ENCODE measurements at places on chromosomes 2 and 18.

- no peak for DNase-seq
Observed at GRCh38 chr2:84301717-84302116, 157.4 kb downstream of the SUCLG1 start.

- no peak for DNase-seq
Observed at GRCh38 chr2:238174701-238175100, 15.9 kb downstream of the ERFE start.

DNA sequence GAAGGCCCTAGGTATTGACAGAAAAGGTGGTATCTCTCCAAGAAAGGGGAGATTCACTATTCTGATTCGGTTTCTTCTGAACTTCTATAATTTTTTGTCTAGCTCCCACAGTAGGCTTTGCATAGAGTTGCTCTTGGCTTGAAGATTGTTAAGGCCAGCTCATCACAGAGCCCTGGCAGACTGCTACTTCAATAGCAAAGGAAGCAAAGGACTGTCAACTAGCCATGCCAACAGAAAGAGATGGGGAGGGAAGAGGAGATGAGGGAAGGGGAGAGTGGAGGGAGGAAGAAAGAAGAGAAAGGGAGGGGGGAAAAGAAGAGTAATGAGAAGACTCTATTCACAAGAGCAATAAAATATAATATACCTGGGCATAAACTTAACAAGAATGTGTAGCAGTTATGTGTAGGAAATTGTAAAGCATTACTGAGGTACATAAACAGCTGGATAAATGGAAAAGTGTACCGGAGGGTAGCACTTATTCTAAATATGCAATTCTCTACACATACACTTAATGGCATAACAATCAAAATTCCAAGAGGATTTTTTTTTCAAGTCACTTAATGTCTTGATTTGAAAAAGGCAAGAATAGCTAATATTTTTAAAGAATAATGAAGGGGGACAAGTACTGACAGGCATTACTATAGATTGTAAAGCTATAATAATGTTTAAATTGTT is 102.5 kb downstream of the LOXHD1 start:
- DNase-seq, result no peak

- peak; percentile 14 for DNase-seq
Observed at GRCh38 chr2:27212626-27213471, 781 bp upstream of the SLC5A6 start.

GRCh38 chr2:195500879-195501278 is 156.1 kb upstream of the SLC39A10 start:
- no peak for DNase-seq

- DNase-seq, result no peak
Observed at GRCh38 chr2:157271590-157272203, 14.2 kb downstream of the GALNT5 start.

- no peak for DNase-seq
Observed at GRCh38 chr2:218002845-218003180, at the start of gene TNS1. TSS of gene TNS1 (minus strand) at chr2:218002995. CDS start at chr2:218002872, 123 bp downstream.

DNA sequence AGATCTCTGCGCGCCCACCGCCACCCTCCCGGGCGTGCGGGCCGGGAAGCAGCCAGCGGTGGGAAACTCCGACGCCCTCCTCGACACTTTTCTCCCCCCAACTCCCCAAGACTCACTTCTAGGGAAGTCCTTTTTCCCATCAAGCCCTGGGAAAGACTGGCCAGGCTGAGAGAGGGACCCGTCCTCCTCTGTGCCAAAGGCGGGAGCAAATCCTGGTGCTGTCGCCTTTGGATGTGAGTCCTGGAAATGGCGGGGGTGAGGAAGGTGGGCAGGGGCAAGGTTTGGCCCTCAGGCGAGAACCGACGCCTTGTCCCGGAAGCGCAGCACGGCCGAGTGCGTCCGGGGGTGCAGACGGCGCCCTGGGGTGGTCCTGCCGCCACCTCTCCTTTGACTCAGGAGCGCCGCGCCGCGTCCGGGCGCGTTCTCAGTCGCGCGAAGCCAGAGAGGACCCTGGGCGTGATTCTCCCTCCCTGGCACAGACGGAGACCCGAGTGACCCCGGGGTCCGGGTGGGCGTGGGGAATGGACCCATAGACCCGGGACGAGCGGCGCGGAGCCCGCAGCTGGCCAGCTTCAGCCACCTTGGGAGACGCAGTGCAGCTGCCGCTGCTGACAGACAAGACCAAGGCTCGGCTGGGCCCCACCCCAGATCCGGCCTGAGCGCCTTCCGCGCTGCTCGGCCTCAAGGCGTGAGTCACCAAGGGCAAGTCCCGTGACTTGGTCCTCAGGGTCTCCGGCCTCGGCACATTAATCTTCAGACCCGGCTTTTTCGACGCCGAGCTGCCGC is 3.5 kb upstream of the LBX2 start:
- no peak for DNase-seq

DNA sequence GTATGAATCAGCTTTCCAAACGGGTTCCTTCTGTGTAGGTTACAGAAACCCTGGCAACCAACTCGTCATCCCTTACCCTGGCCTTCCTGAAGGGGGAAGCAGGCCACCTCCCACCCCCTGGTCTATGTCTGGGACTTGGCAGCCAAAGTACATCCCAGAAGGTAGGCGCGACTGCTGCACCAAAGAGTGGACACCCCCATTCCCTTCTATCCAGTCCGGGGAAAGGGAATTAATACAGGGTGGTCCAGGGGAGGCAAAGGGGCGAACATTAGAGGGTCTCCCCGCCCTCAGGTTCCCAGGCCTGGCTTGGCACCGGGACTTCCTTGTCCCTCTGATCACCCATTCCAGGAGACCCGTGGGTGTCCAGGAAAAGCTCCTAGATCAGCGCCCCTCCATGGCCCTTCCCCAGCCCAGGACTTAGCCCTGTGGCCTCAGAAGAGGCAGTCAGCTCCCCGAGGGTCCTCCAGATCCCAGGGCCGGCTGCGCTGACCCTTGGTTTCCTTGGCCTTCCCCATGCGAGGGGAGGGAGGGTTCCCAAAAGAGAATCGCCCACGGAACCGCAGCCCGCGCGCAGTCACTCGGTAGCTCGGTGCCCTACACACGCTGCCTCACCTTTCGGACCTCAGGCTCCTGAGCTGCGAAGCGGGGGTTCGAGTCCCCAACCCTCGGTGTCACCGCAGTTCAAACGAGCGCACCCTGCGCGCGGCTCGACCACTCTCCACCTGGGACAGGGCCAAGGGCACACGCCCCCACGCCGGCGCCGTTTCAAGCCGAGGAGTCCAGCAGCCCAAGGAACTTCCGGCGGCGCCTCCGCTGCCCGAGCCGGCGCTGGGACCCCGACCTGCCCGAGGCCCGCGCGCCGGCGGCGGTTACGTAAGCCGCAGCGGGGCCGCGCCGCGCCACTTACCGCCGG is at the start of gene PER2:
Gene PER2 (minus strand): TSS at position 874 of the 913 bp plus-strand sequence. CDS start 10,674 bp downstream, outside the sequence.
- DNase-seq, result no peak

DNA sequence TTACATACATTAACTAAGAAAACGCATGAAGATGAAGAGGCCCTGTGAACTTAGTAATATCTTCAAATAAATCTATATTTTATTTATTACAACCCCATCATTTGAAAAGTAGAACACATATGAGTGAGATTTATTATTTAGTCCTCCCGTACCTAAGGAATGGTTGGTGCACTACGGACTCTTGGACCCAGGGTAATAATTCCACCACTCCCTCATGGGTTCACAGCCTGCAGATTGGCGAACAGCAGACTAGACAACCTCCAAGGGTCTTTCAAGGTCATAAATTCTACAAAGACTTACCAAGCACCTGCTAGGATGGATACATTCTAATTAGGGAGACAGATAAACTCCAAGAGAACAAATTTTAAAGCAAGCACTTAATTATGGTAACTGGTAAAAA is 51.6 kb downstream of the GALNT14 start:
- no peak for DNase-seq

DNA sequence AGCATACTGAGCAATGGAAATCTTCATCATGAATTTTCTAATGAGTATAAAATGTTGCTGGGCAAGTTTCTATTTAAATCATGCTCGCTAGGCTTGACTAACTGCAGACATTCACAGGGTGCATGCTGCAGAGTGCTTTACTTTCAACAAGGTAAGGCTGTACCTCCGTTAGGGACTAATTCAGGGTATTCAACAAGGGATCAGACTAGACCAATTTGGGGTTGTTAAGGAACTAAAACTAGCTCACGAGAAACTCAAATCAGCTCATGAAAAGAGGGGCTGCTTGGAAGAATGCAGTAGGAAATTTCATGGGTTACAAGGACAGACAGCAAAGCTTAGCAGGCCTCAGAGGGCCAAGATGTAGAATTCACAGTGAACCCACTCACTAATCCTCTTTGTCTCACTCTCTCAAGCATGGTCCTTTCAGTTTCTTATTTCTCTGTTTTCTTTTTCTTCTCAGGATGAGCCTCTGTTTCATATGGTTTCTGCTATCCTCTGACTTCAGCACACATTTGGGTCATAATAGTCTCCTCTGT is 2.2 kb downstream of the MYO3B start:
- no peak for DNase-seq

DNA sequence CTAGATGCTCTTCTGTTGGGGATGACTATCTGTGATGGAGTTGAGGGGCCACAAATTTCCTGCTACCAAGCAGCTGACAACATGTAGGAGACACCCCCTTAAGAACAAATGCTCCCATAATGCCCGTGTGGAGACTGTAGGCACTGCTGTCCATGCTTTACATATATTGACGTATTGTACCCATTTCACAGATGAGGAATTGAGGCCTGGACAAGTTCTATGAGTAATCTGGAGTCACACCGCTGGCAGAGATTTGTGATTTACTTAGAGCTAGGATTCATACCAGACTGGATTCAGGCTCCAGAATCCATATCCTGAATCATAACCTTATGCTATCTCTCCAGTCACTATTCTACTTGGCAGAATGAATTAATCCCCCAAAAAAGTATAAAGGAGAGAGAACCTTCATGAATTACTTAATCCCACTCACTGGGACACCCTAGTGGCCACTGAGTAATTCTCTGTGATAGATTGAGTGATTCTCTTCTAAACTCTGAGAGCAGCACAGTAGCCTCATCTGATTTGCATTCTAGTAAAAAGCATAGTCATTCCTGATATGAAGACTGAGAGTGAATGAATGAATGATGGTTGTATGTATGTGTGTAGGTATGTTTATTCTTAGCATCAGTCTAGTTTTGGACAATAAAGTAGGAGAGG is 460.7 kb upstream of the MEIS1 start:
- DNase-seq, result no peak

DNA sequence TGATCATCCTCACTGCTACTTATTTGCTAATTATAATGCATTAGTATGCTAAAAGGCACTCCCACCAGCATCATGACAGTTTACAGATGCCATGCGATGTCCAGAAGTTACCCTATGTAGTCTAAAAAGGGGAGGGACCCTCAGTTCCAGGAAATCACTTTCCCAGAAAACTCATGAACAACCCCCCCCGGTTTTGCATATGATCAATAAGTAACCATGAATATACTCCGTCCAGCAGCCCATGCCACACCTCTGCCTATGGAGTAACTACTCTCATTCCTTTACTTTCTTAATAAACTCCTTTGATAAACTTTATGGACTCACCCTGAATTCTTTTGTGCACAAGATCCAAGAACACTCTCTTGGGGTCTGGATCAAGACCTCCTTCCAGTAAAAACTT is 86.8 kb downstream of the MALT1 start:
- DNase-seq, result no peak

GRCh38 chr18:50753311-50753710 is 66.5 kb downstream of the MRO start:
- no peak for DNase-seq

GRCh38 chr2:234046521-234046920 is 4.0 kb upstream of the SPP2 start:
- DNase-seq, result no peak

- no peak for DNase-seq
Observed at GRCh38 chr2:95700519-95700918, 108.7 kb downstream of the TRIM43 start.

DNA sequence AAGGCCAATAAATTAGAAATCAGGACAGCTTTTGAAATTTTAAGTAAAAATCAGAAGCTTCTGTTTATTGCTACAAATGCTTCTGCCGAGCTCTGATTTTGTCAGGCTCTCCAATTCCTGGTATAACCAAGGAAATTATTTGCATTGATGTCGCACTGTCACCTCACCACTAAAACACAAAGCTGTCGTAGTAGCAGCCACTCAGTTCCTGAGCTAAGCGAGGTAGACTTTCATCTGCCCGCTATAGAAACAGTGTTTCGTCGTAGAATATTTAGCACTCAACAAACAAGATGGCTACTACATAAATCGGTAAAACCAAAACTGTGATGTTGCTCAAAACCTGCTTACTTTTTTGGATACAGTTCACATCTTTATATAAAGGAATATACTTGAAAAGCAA is 141.3 kb upstream of the FOSL2 start:
- no peak for DNase-seq

GRCh38 chr2:38474715-38475566 is 97.9 kb upstream of the ATL2 start:
- no peak for DNase-seq

- DNase-seq, result no peak
Observed at GRCh38 chr2:191298306-191298705, 53.1 kb downstream of the MYO1B start.

- DNase-seq, result no peak
Observed at GRCh38 chr2:44267796-44268648, 7.3 kb upstream of the SLC3A1 start.

DNA sequence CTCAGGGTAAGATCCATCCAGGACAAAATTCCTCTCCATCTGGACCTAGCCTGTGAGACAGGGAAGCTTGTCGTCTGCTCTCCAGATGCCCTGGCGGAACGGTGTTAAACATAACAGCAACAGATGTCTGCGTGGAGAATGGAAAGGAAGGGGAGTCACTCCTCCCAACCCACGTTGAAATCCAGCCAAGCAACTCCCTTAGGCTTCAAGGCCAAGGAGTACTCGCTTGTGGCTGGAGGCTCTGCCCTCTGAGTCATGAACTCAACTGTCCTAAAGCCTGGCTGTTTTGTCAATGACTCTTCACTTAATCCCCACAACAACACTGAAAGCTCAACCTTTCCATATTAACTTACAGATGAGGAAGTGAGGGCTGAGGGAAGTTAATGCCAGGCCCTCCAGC is 42.2 kb downstream of the TPO start:
- DNase-seq, result no peak

- no peak for DNase-seq
Observed at GRCh38 chr2:24861500-24861899, 58.5 kb downstream of the ADCY3 start.

- no peak for DNase-seq
Observed at GRCh38 chr2:186427970-186428369, 58.1 kb upstream of the ZC3H15 start.

All from activated CD8-positive, alpha-beta memory T cell treated with anti-CD3 and anti-CD28 coated beads for 4 hours (primary cell).